Mesendoderm (in vitro differentiated cells): ENCODE measurements at places on chromosomes 3 and 15.

- peak; percentile 87 for DNase-seq
Measured at GRCh38 chr3:149352556-149352955, 19.1 kb upstream of the TM4SF18 start.

- no peak for DNase-seq
Measured at GRCh38 chr3:185387646-185388045, 24.7 kb downstream of the MAP3K13 start.

- peak; percentile 71 for DNase-seq
Measured at GRCh38 chr3:38579141-38579540, 70.3 kb downstream of the SCN5A start.

DNA sequence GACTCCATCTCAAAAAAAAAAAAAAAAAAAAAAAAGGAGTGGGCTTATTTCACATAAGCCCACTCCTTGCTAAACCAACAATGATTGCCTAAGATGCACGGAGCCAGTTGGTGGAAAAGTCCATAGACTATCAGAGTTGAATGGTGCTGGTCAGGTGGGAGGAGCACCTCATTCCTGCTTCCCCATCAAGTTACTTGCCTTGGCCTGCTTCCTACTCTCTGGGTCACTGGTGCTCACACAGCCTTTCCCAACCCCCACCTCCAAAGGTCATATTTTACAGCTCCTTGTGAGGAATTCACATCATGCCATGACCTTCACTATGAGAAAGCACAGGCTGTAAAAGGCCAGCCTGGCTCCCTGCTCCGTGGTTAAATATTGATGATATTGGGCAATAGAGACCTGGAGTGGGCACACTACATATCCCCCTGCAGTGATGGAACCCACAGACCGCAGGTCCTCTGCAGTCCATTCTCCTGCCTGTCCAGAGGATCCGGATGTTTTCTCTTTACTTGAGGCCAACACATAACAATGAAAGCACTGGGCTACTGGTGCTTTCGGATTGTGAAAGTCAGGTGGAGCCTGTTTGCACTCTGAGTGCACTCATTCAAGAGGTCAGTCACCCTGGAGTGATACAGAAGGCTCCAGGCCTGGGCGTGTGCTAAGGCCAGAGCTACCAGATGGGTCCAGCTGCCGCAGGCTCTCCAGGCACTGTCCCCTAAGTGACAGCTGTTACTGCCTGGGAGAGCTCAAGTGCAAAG, at the start of gene SLC51B:
SLC51B (plus strand) TSS at position 664 of the 758 bp plus-strand sequence. CDS start 4,618 bp downstream, outside the sequence.
- DNase-seq, result no peak

DNA sequence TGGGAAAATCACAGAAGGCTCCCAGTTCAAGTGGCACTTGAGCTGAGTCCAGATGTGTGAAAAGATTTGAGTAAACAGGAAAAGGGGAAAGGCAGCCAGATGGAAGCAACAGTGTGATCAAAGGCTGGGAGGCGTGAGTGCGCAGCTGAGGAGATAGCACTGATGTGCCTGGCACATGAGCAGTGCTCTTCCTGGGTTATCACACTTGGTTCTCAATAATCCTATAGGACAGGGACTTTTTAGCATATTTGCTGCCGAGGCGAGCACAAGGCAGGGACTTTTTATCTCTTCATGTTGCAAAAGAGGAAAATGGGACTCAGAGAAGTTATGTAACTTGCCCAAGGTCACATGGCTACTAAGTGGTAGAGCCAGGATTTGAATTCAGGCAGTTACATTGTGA, 39.6 kb downstream of the CORO2B start:
- DNase-seq, result peak; percentile 30

- DNase-seq, result peak; percentile 17
Measured at GRCh38 chr15:67501177-67501835, 19.6 kb upstream of the C15orf61 start.

GRCh38 chr3:129313665-129314385, 35.2 kb downstream of the HMCES start:
- DNase-seq, result peak; percentile 51

DNA sequence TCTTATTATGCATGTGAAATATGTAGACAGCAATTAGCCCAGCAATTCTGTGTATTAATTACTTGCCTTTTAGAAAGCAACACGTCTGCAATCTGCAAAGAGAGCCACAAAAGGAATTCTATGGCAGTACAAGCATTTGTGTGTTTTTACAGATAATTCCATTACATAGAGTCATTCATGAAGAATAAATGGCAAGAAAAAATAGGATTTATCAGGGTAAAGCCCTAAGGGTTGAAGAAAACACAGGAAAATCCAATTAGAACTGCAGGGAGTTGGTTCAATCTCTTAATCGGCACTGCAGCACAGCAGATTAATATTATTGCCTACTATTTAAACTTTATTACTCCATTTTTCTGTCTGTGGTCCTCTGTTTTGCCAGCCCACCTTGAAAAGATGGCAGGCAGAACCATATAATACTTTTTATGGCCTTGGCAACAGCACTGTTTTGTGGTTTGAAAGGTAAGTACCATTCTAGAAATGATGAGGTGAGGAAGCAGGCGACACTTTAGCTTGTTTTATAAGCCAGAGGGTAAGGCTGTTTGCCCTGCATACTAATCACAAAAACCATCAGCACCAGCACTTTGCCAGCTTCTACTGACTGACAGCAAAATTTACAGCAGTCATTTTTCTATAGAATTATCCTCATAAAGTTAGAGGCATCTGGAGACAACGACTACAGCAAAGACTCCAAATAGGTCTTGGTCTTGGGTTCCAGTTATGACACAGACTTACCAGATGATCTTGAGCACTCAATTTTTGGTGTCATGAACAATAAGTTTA, 638.2 kb upstream of the NAALADL2 start:
- DNase-seq, result no peak

DNA sequence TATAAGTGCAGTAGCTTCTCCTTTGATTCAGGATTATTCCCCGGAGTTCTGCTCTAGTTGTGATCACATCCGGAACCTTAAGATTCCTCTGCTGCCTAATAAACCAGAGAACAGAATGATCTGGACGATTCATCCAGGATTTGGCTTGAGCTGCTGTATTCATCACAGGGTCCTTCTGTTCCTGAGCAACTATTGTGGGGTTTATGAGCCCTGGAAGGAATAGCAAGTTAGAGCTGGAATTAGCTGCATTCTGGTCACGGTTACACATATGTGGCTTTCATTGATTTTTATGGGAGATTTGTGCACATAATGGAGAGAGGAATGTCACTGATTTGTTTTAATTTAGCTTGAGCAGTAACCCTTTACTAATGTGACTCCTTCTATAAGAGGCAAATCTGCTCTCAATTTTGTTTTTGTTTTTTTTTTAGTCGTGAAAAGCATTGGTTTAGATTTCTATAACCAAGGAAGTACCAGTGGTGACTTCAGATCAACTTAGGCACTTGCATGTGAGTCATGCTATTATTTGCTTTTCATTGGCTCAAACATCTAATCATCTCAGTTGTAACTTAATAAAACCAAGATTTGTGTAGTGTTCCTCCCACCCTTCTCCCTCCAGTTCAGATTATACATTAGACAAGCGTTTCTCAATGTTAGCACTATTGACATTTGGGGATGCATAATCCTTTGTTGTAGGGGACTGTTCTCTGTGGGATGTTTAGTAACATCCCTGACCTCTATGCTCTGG, 148.5 kb downstream of the OTOL1 start:
- DNase-seq, result no peak

DNA sequence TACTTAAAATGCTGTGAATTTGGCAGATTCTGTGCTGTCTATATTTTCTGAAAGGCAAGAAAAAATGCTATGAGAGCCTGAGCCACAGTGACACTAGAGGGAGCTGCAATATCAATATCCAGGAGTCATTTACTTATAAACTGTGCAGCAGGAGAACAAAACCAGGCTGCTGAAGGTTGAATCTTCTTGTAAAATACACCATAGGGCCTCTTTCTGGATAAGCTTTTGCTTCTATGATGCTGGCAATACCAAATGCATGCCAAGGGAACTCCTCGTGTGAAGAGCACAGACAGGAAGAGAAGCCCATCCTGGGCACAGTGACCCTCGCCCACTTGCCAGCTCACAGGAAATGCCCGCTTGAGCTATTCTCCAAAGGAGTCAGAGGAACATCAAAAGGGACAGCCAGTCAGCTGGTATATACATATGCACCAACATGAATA, 48.0 kb upstream of the TSPAN3 start:
- peak; percentile 46 for DNase-seq

DNA sequence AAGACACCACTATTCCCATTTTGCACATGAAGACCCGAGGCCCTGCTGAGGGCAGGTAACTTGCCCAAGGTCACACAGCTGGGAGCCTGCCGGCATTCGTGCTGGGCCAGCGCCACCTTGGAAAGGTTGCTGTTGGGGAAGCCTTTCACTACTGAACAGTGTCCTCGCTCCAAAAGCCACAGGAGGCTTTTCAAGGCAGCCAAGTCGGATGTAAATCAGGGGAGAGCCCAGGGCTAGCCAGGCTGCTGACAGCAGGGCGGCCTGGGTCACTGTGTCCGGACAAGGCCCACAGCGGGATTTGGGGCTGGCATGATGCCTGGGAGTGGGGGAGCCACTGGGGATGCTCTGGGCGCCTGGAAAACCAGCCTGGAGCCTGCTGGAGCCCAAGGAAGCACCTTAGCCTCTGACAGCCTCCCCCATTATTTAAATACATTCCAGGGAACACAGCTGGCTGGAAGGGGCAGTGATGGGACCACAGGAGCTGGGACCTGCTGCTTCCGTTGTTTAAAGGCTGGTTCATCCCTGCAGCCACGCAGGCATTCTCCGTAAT, 10.5 kb downstream of the SLC6A6 start:
- peak; percentile 84 for DNase-seq

DNA sequence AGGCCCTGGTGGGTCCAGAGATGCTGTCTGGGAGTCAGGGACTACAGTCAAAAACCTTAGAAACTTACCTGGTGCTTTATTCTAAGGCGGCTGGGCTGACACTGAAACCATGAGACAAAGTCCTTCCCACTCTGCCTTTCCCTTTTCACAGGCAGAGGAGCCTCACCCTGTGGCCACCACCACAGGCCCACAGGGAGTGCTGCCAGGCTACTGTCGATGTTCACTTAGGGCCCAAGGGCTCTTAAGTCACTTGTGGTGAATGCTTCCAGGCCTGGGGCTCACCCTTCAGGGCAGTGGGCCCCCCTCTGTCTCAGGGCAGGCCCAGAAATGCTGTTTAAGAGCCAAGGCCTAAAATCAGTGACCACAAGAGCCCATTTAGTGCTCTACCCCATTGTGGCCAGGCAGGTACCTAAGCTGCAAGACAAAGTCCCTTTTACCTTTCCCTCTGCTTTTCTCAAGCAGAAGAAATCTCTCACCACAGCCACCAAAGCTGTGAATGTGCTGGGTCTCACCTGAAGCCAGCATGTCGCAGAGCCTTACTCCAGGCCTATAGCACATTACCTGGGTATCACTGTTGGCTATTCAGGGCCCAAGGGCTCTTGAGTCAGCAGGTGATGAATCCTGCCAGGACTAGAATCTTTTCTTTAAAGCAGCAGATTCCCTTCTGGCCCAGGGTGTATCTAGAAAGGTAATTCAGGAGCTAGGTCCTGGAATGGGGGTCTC, 39.5 kb upstream of the GOLGA6B start:
- DNase-seq, result no peak

DNA sequence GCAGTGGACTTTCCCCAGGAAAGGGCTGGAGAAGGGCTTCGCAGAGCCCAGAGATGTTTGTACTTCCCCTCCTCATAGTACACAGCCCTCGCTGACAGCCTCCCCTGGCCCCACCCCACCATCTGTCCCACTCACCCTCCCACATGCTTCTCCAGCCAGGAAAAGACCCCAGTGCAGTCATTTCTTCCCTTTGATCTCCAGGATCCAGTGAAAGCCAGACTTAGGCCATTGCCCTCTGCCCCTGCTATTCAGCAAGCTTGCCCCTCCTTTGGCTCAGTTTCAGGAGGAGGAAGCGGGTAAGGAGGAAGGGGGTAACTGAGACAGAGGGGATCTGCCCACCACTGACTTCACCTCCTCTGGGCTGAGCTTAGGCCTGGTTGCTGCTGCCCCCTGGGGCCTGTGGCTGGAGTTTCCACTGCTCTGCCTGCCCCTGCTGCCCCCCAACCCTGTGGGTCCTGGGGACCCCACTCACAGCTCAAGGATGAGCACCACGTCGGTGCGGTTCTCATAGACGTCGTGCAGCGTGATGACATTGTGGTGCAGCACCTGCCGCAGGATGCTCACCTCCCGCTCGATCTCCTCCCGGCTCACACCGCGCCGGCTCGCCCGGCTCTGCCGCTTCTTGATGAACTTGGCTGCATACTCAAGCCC, 63.1 kb downstream of the DAPK2 start:
- DNase-seq, result peak; percentile 19

DNA sequence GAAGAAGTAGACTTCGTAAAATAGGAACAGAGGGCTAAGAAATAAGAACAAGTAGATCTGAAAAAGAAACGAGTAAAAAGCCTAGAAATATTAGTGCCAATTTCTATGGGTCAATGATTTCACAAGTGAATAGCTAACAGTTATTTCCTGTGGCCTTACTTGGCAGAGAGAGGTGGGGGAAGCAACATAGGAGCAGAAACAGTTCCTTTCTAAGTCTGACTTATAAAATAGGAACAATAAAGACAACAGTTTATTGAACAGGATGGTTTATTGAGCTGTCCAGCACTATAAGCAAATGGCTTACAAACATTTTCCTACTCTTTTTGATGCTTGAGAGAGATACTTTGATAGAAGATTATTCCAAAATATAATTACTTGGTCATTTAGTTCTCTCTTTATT, 37.9 kb downstream of the AGTR1 start:
- DNase-seq, result no peak

GRCh38 chr3:63274359-63274758, 3.7 kb upstream of the SYNPR start:
- no peak for DNase-seq

DNA sequence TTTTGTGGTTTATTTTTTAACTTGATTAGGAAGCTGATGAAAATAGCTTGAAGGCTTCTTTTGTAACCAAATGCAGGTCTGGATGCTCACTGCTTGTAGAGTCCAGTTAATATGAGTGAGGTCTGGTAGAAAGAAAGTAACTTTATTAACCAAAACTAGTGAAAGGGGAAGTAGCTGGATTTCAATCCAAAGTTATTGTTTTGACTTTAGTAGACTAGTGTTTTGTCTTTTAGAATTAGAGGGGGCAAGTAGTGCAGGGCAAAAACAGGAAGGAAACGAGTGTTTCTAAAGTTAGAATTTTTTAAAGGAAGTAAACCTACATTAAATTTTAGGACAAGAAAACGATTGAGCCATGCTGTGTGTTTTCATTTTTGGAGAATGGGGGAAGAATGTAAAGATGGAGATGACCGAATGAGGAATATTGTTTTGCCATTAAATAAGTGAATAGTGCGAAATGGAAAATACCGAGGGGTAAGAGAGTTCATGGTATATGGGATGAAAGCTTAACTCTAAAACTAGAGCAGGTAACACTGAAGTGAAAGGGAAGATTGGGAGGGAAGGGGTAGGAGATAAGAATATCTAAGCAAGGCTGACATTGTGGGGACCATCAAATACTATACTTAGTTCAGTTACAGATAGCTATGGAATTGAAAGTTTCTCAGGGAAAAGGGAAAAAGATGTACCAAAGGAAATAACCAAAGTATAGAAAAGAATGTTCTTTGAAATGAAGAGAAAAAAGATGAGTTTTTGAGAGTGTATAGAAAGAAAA, 40.0 kb downstream of the USP3 start:
- DNase-seq, result no peak

- DNase-seq, result peak; percentile 87
Measured at GRCh38 chr3:171328419-171329082, 131.7 kb downstream of the TNIK start.
